Pons (tissue), 1 donor: ENCODE measurements at places on chromosomes 13 and 19.
A peak's percentile ranks its signal among the peaks of the same experiment; 100 is the strongest.

GRCh38 chr19:5338656-5339197 lies 1.9 kb downstream of the PTPRS start:
- peak; percentile 19 for DNase-seq

- DNase-seq: no peak
Observed at GRCh38 chr13:51333826-51334225, 5.7 kb upstream of the SERPINE3 start.

DNA sequence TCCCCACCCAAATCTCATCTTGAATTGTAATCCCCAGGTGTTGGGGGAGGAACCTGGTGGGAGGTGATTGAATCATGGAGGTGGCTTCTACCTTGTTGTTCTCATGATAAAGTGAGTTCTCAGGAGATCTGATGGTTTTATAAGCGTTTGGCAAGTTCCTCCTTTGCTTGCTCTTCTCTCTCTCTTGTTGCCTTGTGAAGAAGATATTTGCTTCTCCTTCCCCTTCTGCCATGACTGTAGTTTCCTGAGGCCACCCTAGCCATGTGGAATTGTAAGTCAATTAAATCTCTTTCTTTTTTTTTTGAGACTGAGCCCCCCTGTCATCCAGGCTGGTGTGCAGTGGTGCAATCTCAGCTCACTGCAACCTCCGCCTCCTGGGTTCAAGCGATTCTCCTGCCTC lies 34.4 kb downstream of the VSTM1 start:
- DNase-seq: no peak

DNA sequence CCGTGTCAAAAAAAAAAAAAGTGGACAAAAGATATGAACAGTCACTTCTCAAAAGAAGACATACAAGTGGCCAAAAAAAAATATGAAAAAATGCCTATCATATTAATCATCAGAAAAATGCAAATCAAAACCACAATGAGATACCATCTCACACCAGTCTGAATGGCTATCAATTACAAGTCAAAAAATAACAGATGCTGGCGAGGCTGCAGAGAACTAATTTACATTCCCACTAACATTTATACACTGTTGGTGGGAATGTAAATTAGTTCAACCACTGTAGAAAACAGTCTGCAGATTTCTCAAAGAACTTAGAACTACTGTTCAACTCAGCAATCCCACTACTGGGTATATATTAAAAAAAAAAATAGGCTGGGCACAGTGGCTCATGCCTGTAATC lies 26.5 kb upstream of the FOXO1 start:
- no peak for DNase-seq

DNA sequence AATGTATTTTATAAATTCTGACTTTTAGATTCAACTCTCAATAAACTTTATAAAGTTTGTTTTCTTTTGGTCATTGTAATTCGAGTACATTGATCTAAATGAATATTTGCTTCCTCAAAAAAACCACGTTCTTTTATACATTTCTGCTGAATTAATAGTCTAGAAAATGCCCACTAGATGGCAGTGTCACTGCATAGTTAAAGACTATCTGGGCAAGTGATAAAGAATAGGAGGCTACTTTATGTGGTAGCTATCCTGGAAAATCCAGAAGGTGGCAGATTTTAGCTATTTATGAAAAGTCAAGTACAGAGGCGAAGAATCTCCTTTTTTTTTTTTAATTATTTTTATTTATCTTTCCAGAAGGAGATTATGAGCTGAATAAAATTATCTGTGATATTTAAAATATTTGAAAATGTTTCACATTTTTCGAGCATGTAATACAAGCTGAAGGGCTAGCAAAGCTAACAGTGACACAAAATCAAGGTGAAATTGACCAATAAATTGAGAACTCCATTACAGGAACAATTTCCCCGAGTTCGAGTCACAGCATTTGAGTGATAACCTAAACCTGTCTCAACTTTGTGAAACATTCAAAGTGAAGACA lies 221.8 kb downstream of the OLFM4 start:
- DNase-seq: peak; percentile 91

DNA sequence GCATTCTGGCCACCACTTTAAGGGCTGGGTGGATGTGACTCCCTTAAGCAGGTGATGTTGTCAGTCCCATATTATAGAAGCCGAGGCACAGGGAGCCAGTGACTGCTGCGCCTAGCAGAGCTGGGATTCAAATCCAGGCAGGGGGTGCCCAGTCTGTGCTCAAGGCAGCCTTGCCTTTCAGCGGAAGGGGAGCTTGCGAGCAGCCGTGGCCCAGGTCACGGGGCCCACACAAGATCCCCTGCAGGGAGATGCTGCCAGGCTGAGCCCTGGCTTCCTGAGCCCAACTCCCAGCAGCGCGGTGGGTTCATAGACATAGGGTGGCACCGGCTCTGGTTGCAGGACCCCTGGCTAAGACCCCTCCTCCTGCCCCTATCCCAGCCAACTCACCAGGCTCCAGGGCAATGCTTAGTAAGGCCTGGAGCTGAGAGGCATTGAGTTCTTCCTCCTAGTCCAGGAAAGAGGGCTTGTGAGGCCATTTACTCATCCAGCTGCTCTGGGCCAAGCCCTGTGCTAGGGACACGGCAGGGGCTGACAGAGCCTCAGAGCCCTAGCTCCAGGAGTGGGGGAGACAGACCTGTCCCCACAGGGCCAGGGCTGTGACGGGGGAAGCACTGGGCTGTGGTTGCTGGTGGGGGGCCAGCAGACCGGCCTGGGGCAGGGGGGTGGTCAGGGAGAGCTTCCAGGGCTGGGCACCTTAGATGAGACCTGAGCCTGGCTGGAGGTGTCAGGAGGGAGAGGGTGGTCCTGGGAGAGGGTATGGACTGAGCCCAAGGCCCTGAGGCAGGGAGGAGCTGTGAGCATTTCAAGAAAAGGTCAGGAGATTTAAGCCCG lies 9.6 kb downstream of the CAPN12 start:
- DNase-seq: no peak

DNA sequence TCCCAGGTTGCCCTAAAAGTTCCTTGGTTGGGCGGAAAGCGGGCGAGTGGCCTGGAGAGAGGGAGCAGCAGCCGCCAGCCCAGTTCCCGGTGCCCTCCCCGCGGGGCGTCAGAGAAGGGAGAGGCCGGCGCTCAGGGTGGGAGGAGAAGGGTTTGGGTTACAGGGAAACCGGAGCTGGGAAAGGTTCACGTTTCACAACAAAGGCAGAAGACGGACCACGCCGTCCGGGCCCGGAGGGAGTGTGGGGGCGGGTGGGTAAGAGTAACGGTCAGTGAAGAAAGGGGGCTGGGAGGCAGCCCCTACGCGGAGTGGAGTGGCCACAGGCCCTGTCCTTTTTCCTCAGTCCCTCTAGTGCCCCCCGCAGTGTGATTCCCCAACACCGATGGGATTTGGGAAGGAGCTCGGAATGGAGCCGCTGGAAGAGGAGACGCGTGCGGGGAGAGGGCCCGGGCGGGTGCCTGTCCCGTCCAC lies 1.6 kb downstream of the SIX5 start:
- DNase-seq: no peak

GRCh38 chr19:2237051-2237868 lies 636 bp downstream of the SF3A2 start:
- DNase-seq: no peak

DNA sequence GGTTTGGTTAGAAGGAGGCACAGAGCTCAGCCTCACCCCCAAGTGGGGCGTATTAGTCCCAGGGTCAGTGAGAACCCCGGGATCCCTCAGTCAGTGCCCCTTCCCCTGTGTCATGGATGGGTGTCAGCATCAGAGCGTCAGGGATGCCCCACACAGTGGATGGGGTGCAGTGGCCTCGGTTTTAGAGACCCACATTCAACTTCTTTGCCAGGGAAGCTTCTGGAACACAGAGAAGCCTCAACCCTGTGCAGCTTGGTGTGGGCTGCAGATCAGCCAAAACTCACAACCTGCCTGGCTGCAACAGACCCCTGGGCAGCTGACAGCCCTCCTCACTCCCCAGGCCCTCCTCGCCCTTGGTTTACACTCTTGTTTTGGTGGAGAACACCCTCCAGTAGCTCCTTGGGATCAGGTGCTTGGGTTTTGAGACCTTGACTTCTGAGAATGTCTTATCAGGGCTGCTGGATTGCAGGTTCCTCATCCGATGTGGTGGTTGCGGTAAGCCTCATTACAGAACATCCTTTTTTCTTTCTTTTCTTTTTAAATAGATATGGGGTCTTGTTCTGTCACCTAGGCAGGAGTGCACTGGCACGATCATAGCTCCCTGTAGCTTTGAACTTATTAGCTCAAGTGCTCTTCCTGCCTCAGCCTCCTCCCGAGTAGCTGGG lies 11.0 kb downstream of the ZNF333 start:
- no peak for DNase-seq

GRCh38 chr19:46009530-46010510 lies 13.0 kb downstream of the PGLYRP1 start:
- DNase-seq: peak; percentile 79

DNA sequence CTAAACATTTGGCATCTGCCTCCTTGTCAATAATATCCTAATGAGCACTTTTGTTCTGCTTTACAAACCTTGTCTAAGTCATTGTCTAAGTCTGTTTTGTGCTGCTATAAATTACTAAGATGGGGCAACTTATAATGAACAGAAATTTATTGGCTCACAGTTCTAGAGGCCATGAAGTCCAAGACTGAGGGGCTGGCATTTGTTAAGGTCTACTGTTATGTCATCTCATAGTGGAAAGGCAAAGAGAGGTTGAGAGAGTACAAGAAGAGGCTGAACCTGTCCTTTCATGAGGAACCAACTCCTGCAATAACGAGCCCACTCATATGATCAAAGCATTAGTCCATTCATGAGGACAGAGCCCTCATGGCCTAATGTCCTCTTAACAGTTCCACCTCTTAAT lies 72.7 kb upstream of the KLF12 start:
- no peak for DNase-seq

GRCh38 chr19:42386974-42387707 lies 3.0 kb downstream of the CNFN start:
- DNase-seq: peak; percentile 49

- no peak for DNase-seq
Observed at GRCh38 chr13:37338726-37339385, 233.4 kb upstream of the CSNK1A1L start.

DNA sequence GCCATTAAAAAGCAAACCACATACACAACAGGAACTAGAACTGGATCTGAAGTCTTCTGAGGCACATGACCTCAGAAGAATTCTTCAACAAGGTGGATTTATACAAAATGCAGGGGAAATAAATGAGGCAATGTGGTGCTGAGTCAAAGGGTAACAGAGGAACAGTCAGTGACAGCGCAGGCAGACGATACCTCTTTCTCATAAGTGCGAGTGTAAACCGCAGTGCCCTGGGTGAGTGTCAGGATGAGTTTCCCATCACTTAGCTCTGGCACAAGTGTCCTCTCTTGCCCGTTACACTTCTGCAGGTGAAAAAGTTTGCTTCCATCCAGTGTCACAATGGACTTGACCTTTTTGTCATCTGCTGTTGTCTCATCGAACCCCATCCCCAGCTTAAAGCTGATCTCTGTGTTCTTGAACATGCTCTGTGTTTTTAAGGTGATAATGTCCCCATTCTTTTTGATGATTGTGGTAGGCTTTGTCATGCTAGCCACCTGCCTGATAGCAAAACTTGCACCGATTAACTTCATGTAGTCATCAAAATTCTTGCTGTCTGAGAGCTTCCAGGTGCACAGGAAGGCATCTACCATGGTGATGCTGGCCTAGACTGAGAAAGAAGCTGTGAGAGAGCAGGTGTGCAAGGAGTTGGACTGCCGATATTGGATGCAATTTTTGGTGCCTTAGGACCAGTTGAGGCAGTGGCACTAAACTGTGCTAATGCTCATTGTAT lies 97.3 kb downstream of the AKAP11 start:
- DNase-seq: no peak
